ENCODE measurements at places on chromosomes 1 and 21.

DNA sequence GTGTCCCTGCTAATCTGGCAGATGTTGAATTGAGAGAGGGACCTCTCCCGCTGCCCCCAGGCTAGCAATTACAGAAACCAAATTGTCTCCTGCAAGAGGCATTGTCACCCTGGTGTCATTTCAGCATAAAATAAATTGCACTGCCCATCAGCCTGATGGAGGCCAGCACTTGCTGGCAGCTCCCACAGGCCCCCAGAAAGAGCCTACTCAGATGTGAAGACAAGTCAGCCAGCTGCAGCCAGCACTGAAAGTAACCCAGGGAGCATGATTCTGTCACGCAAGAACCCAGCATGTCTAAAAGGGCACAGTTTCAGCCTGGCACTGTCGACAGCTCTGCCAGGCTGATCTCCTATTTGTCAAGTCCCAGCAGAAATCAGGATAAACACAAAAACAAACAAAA lies 110.3 kb upstream of the CTTNBP2NL start:
- no peak for DNase-seq

DNA sequence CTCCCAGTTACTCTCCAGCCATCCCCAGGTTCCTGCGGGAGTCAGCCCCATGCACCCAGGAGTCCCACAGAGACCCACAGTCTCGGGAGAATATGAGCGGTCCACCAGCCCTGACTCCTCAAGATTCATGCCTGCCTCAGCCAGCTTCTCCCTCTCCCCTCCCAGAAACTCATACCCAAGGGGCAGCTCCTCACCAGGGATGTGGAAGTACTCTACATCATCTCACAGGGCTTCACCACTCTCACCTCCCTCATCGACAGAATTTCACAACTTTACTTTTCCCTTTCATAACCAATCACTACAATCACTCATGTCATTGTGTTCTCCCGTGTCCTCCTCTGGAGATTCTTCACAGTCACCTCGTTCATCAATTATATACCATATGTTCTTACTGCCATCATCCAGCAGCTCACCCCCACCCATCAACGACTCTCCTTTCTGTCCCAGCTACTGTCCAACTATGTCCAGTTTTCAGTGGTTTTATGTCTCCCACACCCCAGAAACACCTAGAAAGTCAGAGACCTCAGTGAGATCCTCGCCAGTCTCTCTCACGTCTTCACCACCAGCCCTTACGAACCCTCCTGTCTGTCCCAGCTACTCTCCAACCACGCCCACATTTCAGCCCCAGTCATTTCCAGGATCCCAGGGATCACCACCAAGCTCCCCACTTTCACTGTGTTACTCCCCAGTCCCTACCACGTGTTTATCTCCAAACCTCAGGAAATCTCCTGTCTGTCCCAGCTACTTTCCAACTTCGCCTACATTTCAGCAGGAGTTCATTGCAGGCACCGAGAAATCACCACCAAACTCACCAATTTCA lies 1530.1 kb upstream of the TPTE start:
- DNase-seq, result no peak

DNA sequence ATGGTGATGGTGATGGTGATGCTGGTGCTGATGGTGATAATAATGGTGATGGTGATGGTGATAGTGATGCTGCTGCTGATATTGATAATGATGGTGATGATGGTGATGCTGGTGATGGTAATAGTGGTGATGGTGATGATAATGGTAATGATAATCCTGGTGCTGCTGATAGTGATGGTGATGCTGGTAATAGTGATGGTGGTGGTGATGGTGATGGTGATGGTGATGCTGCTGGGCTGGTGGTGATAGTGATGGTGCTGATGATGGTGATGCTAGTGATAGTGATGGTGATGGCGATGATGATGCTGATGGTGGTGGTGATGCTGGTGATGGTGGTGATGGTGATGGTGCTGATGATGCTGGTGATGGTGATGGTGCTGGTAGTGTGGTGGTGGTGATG lies 58.4 kb upstream of the IGSF21 start:
- DNase-seq, result no peak

DNA sequence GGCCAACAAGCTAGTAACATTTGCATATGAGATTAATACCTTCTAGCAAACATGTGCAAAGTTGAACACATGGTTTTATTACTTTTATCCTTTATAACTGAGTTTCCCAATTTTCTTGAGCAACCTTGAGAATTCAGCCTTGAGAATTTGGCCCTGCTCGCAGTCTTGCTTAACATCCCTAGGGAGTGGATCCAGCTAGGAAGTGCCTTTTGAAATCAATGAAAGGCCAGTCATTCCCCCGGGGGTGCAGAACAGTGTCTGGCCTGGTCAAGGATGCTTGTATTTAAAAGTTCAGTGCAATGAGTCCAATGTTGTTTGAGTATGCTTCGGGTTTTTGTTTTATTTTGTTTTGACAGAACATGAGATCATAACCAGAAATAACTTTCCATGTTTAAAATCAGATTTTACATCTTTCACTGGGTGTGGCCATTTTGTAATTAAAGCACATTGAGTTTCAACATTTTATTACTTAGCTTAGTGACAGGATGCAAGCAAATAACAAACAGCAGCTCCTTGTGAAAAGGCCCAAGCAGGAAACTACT lies 16.7 kb downstream of the PALMD start:
- no peak for DNase-seq
